ENCODE measurements at places on chromosomes 12 and 14.
A peak's percentile ranks its signal among the peaks of the same experiment; 100 is the strongest.

DNA sequence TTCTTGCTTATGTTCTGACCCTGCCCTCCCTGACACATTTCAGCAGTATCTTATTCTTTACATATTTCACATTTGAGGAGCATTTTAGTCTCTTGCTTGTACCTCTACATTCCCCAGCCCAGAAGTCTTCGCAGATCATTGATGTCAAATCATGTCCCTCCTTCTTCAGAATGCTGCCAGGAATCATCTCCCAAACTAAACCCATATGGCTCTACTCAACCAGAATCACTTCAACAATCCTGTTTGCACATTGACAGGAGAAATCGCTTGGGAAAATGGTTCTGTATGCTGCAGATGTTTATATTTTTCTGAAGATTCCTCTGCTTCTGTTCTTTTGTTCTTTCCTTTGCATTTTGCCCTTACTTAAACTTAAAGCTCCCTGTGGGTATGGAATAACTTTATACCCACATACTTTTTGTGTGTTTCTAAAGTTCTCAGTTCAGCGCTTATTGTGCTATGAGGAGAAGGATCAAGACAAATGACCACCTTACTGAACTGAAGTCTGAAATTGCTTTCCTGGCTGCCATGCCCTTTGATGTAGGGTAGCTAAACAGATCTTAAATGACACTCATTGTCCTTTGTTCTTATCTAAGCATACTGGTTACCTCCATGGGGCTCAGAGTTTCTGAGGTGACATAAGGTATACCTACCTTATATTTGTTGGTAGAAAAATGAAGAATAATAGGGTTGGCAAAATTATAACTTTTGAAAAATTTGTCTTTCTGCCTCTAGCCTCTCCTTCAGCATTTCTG is 134.6 kb downstream of the SLC25A21 start:
- no peak for DNase-seq

DNA sequence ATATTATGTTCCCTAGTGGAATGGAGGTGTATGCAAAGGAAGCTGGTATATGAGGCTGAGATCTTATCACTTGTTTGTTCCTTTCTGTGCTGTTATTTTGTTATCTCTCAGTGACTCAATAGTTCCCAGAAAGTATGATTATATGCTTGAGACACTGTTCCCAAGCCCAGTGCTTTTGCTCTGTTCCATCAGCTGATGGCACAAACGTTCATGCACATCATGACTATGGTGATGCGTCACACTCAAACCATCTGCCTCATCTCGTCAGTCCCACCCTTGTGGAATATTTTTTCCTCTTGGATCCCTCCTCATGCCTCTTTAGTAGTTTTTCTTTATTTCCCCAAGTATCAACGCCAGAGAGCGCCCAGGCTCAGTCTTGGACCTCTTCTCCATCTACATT is 786.9 kb downstream of the AACS start:
- DNase-seq: no peak

- peak; percentile 9 for DNase-seq
Observed at GRCh38 chr14:80602946-80603345, 338.6 kb downstream of the CEP128 start.

DNA sequence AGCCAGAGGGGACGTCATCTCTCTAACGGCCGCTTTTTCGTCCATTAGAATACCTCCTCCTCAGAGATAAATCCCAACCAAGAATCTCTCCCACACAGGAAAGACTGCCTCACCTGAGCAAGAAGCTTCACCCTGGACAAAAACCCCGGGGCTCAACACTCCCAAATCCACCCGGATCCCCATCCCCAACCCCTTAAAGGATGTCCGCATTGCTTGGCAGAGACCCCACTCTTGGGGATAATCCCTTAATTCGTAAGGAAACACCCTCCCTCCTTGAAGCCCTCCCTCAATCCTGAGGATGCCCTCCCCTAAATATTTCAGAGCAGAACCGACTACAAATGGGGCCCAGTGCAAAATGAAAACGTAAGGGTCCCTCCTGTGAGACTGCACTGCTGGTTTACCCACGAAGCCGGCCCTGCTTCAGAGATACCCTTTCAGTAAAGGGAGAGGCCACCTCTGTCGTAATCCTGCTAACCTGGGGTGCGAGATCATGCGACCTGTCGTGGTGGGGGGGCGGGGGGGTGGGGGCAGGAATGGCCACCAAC is 655 bp upstream of the DYNLL1 start:
- DNase-seq: no peak

DNA sequence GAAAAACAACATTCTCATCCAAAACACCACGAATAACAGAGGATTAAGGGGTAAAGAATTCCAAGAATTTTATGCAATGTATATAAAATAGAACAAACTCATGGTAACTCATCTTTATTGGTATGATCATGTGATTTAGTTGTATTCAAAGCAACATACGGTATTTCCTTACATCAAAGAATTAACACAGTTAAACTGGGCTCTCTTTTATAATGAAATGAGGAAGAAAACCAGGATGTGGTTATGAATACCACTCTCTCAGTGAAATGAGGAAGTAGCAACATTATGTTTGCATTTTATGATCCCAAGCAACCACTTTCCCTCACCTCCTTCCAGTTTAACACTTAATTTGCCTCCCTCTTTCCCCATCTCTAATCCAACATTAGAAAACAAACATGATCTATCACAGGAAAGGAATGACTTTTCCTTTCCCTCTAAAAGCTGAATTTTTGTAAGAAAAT is 22.9 kb downstream of the SPTLC2 start:
- no peak for DNase-seq

DNA sequence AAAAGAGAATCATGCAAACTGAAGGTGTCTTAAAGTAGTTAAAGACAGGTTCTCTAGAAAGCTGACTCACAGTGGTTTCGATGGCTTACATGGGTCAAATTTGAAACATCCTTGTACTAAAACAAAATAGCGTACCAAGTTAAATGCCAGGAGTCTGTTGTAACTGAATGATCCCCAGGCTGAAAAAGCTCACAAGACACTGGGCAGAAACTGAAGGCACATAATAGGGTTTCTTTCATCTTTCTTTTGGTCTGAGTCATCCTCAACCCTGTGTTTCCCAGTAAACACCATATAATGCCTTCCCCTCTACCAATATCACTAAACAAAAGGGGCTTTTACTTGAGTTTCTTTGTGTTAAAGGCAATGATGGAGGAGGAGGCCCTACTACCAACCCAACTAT is 12.8 kb downstream of the ZFYVE1 start:
- DNase-seq: no peak

- no peak for DNase-seq
Observed at GRCh38 chr12:56040963-56041551, 661 bp upstream of the RPS26 start.

- no peak for DNase-seq
Observed at GRCh38 chr12:45974171-45974719, 16.1 kb downstream of the SCAF11 start.

- no peak for DNase-seq
Observed at GRCh38 chr14:75132382-75133086, 5.7 kb upstream of the NEK9 start.

Data from amygdala (tissue), 56 donors.